ENCODE measurements at places on chromosomes 1 and 21. TPM values are rescaled to one million over a fixed set of nuclear protein-coding genes. Genes with fewer than 3 reads are reported as not detected.

Gene FAM131C
- total RNA-seq, result 3.7 TPM

Gene ARHGEF10L
- 54.9 TPM for total RNA-seq

Gene PAQR7
- total RNA-seq, result 2.0 TPM

Gene GABRD
- total RNA-seq, result 0.20 TPM

Gene SYT14
- not detected for total RNA-seq

Gene CRP
- total RNA-seq, result not detected

Gene FAM78B
- total RNA-seq, result 3.8 TPM

Gene LCE1F
- total RNA-seq, result not detected

Gene FHAD1
- not detected for total RNA-seq

Gene CFHR3
- total RNA-seq, result not detected

Gene APH1A
- total RNA-seq, result 58.5 TPM

Gene RC3H1
- 23.2 TPM for total RNA-seq

Gene ATP13A2
- 17.8 TPM for total RNA-seq

Gene NIT1
- 33.0 TPM for total RNA-seq

Gene C21orf91
- 6.7 TPM for total RNA-seq

Gene CTH
- 1.1 TPM for total RNA-seq

Gene CFAP141
- total RNA-seq, result not detected

Gene HES3
- total RNA-seq, result not detected

Gene GOLT1A
- not detected for total RNA-seq

Gene OR2G6
- not detected for total RNA-seq

Gene PRDM2
- 38.5 TPM for total RNA-seq

Gene ACAP3
- total RNA-seq, result 60.4 TPM

Gene TMEM52
- 1.7 TPM for total RNA-seq

Gene OR2L3
- total RNA-seq, result not detected

Gene PI4KB
- 46.8 TPM for total RNA-seq

Gene KMO
- total RNA-seq, result 0.22 TPM

Gene TEDDM1
- total RNA-seq, result not detected

Gene CLCA1
- total RNA-seq, result not detected

Gene LCE3D
- not detected for total RNA-seq

Gene ZNF648
- total RNA-seq, result not detected

Gene RGS7
- not detected for total RNA-seq

Gene OR2T2
- not detected for total RNA-seq

Gene TFF2
- total RNA-seq, result not detected

Gene TINAGL1
- total RNA-seq, result 274 TPM

Gene TSPAN1
- total RNA-seq, result 0.72 TPM

Gene FNDC7
- not detected for total RNA-seq

Gene NBPF4
- not detected for total RNA-seq

Gene TMPRSS2
- not detected for total RNA-seq

Gene S100A3
- total RNA-seq, result 0.79 TPM

Gene USH2A
- total RNA-seq, result 2.3 TPM

Gene CENPF
- total RNA-seq, result 0.47 TPM

Gene SYCP1
- total RNA-seq, result not detected

Gene NBPF11
- 3.2 TPM for total RNA-seq

Gene TFAP2E
- total RNA-seq, result 0.37 TPM

Gene UHMK1
- total RNA-seq, result 22.7 TPM

Gene TRIM45
- total RNA-seq, result 15.3 TPM

Gene EPS8L3
- total RNA-seq, result not detected

Gene CLEC20A
- not detected for total RNA-seq

Gene METTL18
- 5.7 TPM for total RNA-seq

Gene DIO1
- total RNA-seq, result not detected

Gene TAS1R1
- total RNA-seq, result not detected

Gene RIPPLY3
- total RNA-seq, result not detected

Gene CFHR4
- not detected for total RNA-seq
